DMS153 (cell line): ENCODE measurements at places on chromosomes 6 and 20.

DNA sequence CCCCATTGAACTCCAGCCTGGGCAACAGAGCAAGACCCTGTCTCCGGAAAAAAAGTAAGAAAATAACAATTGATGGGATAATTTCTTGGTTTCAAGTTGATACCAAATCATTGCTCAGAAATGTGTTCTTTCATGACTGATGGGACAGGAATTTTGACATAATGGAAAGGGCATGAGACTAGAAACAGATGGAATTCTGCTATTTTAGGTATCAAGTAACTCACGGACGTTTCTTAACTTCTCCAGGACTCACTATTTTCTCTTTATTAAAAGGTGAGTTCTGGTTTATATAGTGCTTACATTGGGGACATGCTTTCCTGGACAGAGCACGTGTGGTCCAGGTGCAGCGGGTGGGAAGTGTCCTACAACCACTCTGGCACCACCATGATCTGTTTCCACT lies 6.0 kb upstream of the DSP start:
- DNase-seq = no peak

GRCh38 chr6:87094576-87094975 lies 330 bp downstream of the CGA start:
- no peak for DNase-seq

- no peak for DNase-seq
Observed at GRCh38 chr6:11493974-11494373, 43.6 kb upstream of the TMEM170B start.

- no peak for DNase-seq
Observed at GRCh38 chr6:137697267-137697938, 169.7 kb upstream of the TNFAIP3 start.

GRCh38 chr20:45174434-45175364 lies at the start of gene PI3:
TSS of gene PI3 (plus strand) at chr20:45174902. CDS start at chr20:45174923, 21 bp downstream.
- no peak for DNase-seq

DNA sequence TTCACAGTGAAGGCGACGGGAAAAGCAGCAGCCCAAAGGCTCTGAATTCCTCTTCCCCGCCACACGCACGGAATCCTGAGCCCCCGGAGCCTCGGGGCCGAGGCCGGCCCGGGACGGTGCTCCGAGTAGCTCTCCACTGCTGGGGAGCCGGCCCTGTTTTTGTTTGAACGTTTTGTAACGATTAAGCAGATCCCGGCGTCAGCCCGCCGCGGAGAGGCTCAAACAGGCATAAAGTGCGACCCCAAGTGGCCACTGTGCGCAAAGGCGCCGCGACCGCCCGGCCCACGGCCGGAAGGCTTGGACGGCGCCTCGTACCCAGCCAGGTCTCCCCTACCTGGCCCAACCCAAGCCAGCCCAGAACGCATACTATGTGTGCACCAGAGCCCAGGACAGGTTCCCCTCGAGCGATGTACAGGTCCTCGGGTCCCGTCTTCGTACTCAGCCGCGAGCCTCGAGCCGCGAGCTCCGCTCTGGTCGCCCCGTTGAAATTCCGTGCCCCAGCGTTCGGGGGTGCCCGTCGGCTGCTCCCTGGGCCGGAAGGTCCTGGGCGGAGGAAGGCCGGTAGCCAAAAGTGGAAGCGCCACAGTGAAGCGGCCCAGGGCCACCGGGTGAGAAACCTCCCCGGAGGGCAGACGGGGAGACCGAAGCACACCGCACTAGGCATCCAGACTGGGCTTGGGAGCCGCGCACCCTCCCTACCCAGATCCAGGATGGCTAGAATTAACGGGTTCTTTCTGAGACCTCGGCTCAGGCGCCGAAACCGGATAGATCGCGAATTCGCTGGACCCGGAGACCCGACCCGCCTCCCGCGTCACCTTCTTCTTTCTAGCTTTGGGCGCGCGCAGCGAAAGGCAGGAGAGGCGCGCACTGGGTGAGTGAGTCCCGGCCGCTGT lies 1.2 kb upstream of the MAFB start:
- peak; percentile 43 for DNase-seq

- DNase-seq = peak; percentile 45
Observed at GRCh38 chr20:35363190-35363589, 48.6 kb downstream of the UQCC1 start.

GRCh38 chr6:36301085-36301658 lies 31.3 kb downstream of the PNPLA1 start:
- DNase-seq = no peak

DNA sequence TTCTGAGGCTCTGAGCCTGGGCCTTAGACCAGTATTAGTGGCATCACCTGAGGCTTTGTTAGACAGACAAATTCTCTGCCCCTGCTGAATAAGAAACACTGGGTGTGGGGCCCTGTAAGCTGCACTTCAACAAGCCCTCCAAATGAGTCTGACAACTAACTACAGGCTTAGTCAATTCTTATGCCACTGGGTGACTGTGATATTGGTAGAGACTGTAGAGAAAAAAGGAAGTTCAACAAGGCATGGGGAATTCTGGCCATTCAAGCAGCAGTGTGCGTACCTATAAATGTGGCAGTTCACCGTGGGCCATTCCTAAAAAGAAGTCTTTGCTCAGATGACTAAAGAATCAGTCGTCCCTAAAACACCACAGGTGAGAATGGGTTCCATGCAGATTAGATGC lies 82.7 kb downstream of the MDN1 start:
- no peak for DNase-seq

DNA sequence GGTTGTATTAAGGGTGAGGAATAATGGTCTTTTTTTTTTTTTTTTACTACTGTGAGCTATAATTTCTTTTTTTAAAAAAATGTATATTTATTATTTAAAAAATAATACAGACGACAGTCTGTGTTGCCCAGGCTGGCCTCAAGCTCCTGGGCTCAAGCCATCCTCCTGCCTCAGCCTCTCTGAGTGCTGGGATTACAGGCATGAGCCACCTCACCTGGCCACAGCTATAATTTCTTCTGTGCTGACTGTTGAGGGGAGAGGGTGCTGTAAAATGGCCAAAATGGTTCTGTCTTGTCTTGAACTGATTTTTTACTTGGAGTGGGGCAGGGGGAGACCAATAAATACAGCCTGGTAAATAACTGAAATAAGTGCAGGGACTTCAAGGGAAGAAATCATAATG lies 3.6 kb downstream of the SRSF3 start:
- no peak for DNase-seq

DNA sequence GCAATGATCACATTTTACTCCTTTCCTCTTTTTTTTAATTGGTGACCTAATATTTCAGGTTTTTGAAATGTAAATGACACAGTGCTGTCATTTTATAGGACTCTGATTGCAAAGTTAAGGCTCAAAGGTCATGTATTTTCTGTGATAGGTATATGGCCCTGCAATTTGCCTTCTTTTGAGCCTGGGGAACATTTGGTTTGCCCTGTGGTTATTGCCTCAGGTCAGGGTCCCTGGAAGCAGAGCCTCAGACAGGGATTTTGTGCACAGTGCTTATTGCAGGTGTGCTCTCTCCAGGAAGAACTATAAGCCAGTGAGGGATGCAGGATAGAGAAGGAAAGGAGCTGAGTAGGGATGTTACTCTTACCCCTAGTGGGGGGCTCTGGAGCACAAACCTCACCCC lies 229.3 kb upstream of the ECI2 start:
- DNase-seq = no peak

DNA sequence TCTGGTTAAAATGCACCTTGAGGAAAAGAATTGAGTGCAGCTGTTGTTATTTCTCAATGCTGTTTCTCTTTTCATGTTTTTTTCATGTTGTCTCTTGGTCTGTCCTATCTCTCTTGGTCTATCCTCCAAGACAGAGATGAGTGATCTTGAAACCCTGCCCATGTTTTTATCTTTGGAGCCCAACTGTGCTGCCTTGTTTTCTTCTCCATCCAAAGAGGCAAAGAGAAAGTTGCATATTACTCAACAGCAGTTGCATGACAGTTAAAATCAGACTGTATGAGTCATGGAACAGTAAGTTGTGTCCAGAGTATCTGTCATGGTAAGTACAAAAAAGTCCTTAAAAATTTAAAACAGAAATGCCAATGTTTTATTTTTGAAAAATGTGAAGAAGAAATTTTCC lies 26.2 kb downstream of the BCAS1 start:
- DNase-seq = no peak
